ENCODE measurements at places on chromosomes 16 and 17. TPM values are rescaled to one million over a fixed set of nuclear protein-coding genes. Genes with fewer than 3 reads are reported as not detected.

Gene ASB16
- not detected for total RNA-seq

Gene FNDC8
- not detected for total RNA-seq

Gene CD68
- total RNA-seq = 42.1 TPM

Gene OR3A3
- not detected for total RNA-seq

Gene C17orf58
- total RNA-seq = 13.0 TPM

Gene SCGB1C2
- total RNA-seq = not detected

Gene MFSD6L
- 1.6 TPM for total RNA-seq

Gene STAT5B
- 70.0 TPM for total RNA-seq

Gene USP43
- 7.4 TPM for total RNA-seq

Gene ALDOC
- 177 TPM for total RNA-seq

Gene WNT9B
- 0.67 TPM for total RNA-seq

Gene GGT6
- 199 TPM for total RNA-seq

Gene TMIGD1
- 412 TPM for total RNA-seq

Gene TXNL4B
- 40.4 TPM for total RNA-seq

Gene WSCD1
- total RNA-seq = 38.8 TPM

Gene KRTAP2-3
- not detected for total RNA-seq

Gene MAP2K4
- 25.6 TPM for total RNA-seq

Gene KRT25
- not detected for total RNA-seq

Gene STH
- total RNA-seq = not detected

Gene ZKSCAN2
- total RNA-seq = 2.6 TPM

Gene DPEP2
- total RNA-seq = 12.4 TPM

Gene KIF2B
- total RNA-seq = not detected

Gene NOXO1
- total RNA-seq = 10.7 TPM

Gene CRYBA1
- total RNA-seq = not detected

Gene ABAT
- 24.8 TPM for total RNA-seq

Gene PLXDC1
- total RNA-seq = 20.8 TPM

Gene ARL5C
- total RNA-seq = not detected

Gene MPP3
- 1.6 TPM for total RNA-seq

Gene TMEM114
- not detected for total RNA-seq

Gene ACSM2A
- total RNA-seq = not detected

Gene CCL23
- not detected for total RNA-seq

Gene NTN3
- total RNA-seq = not detected

Gene SP6
- total RNA-seq = 3.3 TPM

Gene SMPD3
- total RNA-seq = 19.0 TPM

Gene SPATA33
- 29.8 TPM for total RNA-seq

Gene ABCC12
- total RNA-seq = not detected

Gene KLHL10
- not detected for total RNA-seq

Gene TRPV2
- total RNA-seq = 19.0 TPM

Gene OSGIN1
- total RNA-seq = 99.7 TPM

Gene TPSG1
- total RNA-seq = 36.4 TPM

Gene CNTNAP4
- total RNA-seq = not detected

Gene MPO
- total RNA-seq = not detected

Gene C16orf89
- 1.4 TPM for total RNA-seq

Gene EFTUD2
- total RNA-seq = 176 TPM

Gene SRL
- total RNA-seq = 1.7 TPM

Gene SHBG
- 5.0 TPM for total RNA-seq

Gene MMP25
- 1.4 TPM for total RNA-seq

Gene UBE2I
- 54.1 TPM for total RNA-seq

Gene GRAP
- total RNA-seq = 3.0 TPM

Gene HAS3
- 1.2 TPM for total RNA-seq
